ENCODE measurements at places on chromosomes 4 and X. TPM values are rescaled to one million over a fixed set of nuclear protein-coding genes. Genes with fewer than 3 reads are reported as not detected.

STOX2 gene
- 0.73 TPM for total RNA-seq

DUSP21 gene
- total RNA-seq, result not detected

HSFX3 gene
- total RNA-seq, result not detected

MAGEA12 gene
- total RNA-seq, result not detected

USP51 gene
- 1.9 TPM for total RNA-seq

INTS6L gene
- total RNA-seq, result 3.6 TPM

MAGEA3 gene
- not detected for total RNA-seq

CLTRN gene
- 0.29 TPM for total RNA-seq

C4orf50 gene
- total RNA-seq, result not detected

MAML3 gene
- total RNA-seq, result 2.3 TPM

EDNRA gene
- 6.9 TPM for total RNA-seq

Data from smooth muscle cell of trachea (primary cell).